ENCODE measurements at places on chromosomes 6 and 20. TPM values are rescaled to one million over a fixed set of nuclear protein-coding genes. Genes with fewer than 3 reads are reported as not detected.

DNA sequence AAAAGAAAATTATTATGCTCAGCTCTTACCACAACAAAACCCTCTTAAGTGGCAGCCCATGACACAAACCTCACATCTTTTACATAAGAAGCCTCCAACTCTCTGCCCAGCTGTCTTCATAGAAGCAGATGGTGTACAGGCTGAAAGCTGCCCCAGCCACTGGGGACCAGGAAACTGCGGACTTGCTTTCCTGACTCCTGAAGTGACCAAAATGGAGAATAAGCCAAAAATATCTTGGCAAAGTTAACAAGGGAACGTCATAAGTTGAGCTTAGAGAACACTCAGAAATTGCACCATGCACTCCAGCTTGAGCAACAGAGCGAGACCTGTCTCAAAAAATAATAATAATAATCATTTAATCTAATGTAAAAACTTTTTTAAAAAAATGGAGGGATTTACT lies 160.3 kb upstream of the CDYL start:
- H3K4me3 ChIP-seq = no peak overlapping the region
- no peak overlapping the region for H3K27ac ChIP-seq
- peaks cover 6% of the 10 kb centered on the region for H3K27me3 ChIP-seq
- no peaks in the 10 kb centered on the region for H3K36me3 ChIP-seq
- peaks cover under 1% of the 10 kb centered on the region for H3K4me1 ChIP-seq

- no peaks in the 10 kb centered on the region for H3K4me1 ChIP-seq
- H3K4me3 ChIP-seq = no peak overlapping the region
- H3K27ac ChIP-seq = no peak overlapping the region
- H3K36me3 ChIP-seq = no peaks in the 10 kb centered on the region
Observed at GRCh38 chr20:24163506-24163905, 174.9 kb upstream of the GGTLC1 start.

DNA sequence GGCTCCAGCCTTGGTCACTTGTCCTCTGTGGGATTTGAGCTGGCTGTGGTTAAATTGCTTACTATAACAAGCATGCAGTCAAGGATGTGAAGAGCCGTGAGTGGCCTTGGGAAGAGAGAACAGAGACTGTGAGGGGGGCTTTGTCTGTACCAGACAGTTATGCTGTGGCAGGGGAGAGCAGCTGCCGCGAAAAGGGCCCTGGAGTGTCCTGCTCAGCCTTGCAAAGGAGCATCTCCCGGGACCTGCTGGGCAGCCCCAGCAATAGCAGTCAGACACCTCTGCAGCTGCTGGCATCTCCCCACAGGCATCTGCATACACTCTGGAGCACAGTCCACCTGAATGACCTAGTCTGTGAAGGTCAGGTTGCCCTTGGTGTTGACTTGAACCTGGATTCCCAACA lies 6.3 kb downstream of the EBF4 start:
- no peaks in the 10 kb centered on the region for H3K36me3 ChIP-seq
- H3K27ac ChIP-seq = no peak overlapping the region
- no peak overlapping the region for H3K4me3 ChIP-seq
- no peaks in the 10 kb centered on the region for H3K4me1 ChIP-seq
- peaks cover 31% of the 10 kb centered on the region for H3K27me3 ChIP-seq

DNA sequence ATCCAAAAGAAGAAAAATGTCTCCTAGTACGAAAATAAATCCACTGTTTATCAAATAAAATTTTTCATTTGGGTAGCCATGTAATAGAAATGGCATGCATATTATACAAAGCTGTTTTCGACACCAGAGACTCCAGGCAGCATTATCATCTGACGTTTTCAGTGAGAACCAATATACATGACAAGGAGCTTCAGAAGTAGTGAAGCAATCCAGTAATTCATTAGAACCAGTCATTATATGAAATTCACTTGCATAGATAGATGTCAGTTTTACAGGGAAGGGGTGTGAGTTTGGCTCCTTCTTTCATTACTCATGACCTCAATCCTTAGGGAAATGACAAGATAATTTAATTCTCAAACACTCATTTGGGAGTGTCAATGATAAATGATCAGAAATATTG lies 14.7 kb downstream of the HTR1B start:
- no peaks in the 10 kb centered on the region for H3K36me3 ChIP-seq
- H3K4me1 ChIP-seq = no peaks in the 10 kb centered on the region
- no peak for DNase-seq
- H3K27me3 ChIP-seq = peaks cover under 1% of the 10 kb centered on the region
- H3K27ac ChIP-seq = no peak overlapping the region
- H3K4me3 ChIP-seq = no peak overlapping the region

- no peaks in the 10 kb centered on the region for H3K4me1 ChIP-seq
- no peaks in the 10 kb centered on the region for H3K36me3 ChIP-seq
- DNase-seq = no peak
Observed at GRCh38 chr6:127182501-127182900, 64.0 kb downstream of the RSPO3 start.

GRCh38 chr20:35618263-35619131 lies 2.9 kb downstream of the SPAG4 start:
- H3K36me3 ChIP-seq = peaks cover 2% of the 10 kb centered on the region
- peaks cover 47% of the 10 kb centered on the region for H3K4me1 ChIP-seq
- H3K27me3 ChIP-seq = peaks cover 2% of the 10 kb centered on the region
- peak; percentile 37 for DNase-seq

DNA sequence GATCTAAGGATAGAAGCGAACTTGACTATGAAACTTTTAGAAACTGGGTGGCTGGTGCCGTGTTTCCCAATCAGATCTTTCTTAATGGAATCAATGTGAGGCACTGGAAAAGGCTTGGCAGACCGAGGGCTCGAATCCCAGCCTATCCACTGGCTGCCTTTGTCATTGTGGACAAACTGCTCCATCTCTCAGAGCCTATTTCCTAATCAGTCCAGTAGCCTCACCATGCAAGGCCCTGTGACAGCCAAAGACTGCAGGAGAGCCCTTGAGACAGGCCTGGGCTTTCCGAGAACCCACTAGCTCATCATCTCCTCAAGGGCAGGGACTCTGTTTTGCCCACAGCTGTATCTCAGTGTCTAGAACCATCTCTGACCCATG lies 43.4 kb downstream of the SPDEF start:
- no peak overlapping the region for H3K4me3 ChIP-seq
- no peak for DNase-seq
- H3K27ac ChIP-seq = no peak overlapping the region
- H3K27me3 ChIP-seq = peaks cover 3% of the 10 kb centered on the region
- H3K4me1 ChIP-seq = no peaks in the 10 kb centered on the region

GRCh38 chr6:133236932-133237331 lies 4.2 kb upstream of the EYA4 start:
- DNase-seq = no peak
- no peak overlapping the region for H3K4me3 ChIP-seq
- no peak overlapping the region for H3K27ac ChIP-seq
- no peaks in the 10 kb centered on the region for H3K36me3 ChIP-seq

DNA sequence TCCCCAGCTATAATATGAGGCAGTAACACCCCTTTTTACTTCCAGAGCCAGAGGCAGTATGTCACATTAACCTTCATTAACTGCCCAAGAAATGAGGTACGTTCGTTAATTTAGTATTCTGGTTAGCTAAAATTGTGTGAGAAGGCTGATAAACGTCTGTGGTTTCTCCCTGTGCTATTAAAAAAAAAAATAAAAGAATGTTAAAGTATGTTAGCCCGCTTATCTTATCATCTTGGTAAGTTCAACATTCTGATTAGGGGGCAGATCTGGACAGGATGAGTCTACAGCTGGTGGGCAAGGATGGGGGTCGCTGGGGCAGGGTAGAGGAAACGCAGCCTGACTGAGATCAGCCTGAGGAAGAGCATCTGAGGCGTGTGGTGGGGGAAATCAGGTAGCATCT lies 154.0 kb downstream of the PRL start:
- no peak overlapping the region for H3K4me3 ChIP-seq
- DNase-seq = no peak
- no peaks in the 10 kb centered on the region for H3K4me1 ChIP-seq

DNA sequence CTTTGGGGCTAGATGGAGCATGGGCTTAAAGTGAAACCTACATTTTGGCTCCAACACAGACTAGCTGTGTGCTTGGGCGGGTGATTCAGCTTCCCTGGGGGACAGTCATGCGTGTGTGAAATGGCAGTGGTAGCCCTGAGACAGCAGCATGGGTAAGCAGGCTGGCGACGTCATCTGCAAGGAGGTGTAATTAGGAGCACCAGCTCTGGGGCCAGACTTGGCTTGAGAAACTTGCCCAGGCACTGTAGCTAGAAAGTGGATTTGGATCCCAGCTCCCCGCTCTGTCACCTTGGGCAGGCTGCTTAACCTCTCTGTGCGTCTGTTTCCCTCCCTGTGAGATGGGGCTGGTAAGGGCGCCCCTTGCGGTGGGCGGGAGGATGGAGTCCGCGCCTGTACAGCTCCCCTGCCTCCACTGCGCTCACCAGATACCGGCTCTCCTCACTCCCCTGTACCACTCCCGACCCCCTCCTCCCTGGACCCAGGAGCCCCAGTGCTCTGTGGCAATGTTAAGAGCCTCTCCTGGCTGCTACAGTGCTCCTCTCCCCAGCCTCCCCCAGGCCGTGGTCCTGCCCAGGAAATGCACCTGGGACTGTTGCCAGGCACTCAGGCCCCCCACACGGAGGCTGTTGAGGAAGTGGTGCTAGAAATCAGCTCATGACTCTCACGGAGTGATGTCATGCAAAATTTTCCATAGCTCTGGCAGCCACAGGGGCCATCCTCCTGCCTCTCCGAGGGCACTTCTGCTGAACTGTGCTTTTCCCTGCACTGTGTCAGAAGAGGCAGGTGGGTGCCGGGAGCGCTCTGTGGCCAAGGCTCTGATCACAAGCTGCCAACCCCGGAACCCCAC lies 44.6 kb downstream of the SYNJ2 start:
- H3K36me3 ChIP-seq = peaks cover 7% of the 10 kb centered on the region
- peak overlapping the region; percentile 98 for H3K27ac ChIP-seq
- DNase-seq = peak; percentile 90
- H3K27me3 ChIP-seq = no peaks in the 10 kb centered on the region

GRCh38 chr6:142130814-142131213 lies 1.9 kb upstream of the GJE1 start:
- H3K27ac ChIP-seq = no peak overlapping the region
- H3K36me3 ChIP-seq = no peaks in the 10 kb centered on the region
- no peaks in the 10 kb centered on the region for H3K4me1 ChIP-seq
- peaks cover 19% of the 10 kb centered on the region for H3K27me3 ChIP-seq
- no peak overlapping the region for H3K4me3 ChIP-seq
- no peak for DNase-seq

Gene GSTA1
- not detected for total RNA-seq

Gene TFAP2D
- not detected for total RNA-seq

Measured in activated CD4-positive, alpha-beta memory T cell treated with anti-CD3 and anti-CD28 coated beads for 36 hours (primary cell).